T-helper 2 cell treated with Interferon-gamma antibody and Interleukin-4, amounts not matched to agents 100 ng/mL and 5 ng/mL, for 36 hours (primary cell): ENCODE measurements at places on chromosomes 4 and X. TPM values are rescaled to one million over a fixed set of nuclear protein-coding genes. Genes with fewer than 3 reads are reported as not detected.

The SERTM2 gene
- not detected in 2 replicates for total RNA-seq

The PHOX2B gene
- total RNA-seq, result not detected in 2 replicates

The NLRP2B gene
- total RNA-seq, result not detected in 2 replicates

The CT45A10 gene
- total RNA-seq, result not detected in 2 replicates

The SYNPO2 gene
- 0.32 and 0.52 TPM in 2 replicates for total RNA-seq

The PDLIM5 gene
- 25.1 and 27.8 TPM in 2 replicates for total RNA-seq

The PCDH19 gene
- total RNA-seq, result not detected in 2 replicates

The SORCS2 gene
- total RNA-seq, result 0.05 TPM in 1 of 2 replicates, not detected in the other

The MAGIX gene
- total RNA-seq, result 1.8 and 2.3 TPM in 2 replicates

The ODAPH gene
- 0.86 and 1.2 TPM in 2 replicates for total RNA-seq

The HSD17B13 gene
- 0.25 and 0.41 TPM in 2 replicates for total RNA-seq

The HSFX4 gene
- 0.20 TPM in 1 of 2 replicates, not detected in the other for total RNA-seq

The PDZD4 gene
- total RNA-seq, result 0.68 and 0.70 TPM in 2 replicates

The FAM114A1 gene
- 0.07 and 0.09 TPM in 2 replicates for total RNA-seq

The TCP11X2 gene
- total RNA-seq, result not detected in 2 replicates

The DCLK2 gene
- 0.16 and 0.27 TPM in 2 replicates for total RNA-seq

The PHF8 gene
- 38.8 and 41.8 TPM in 2 replicates for total RNA-seq

The COMMD8 gene
- 20.0 and 23.1 TPM in 2 replicates for total RNA-seq

The DCX gene
- not detected in 2 replicates for total RNA-seq

The GAGE12F gene
- not detected in 2 replicates for total RNA-seq

The LEF1 gene
- total RNA-seq, result 173 and 175 TPM in 2 replicates

The ALAS2 gene
- not detected in 2 replicates for total RNA-seq

The FGFBP2 gene
- 0.36 and 1.1 TPM in 2 replicates for total RNA-seq

The KCNIP4 gene
- total RNA-seq, result not detected in 2 replicates
